ENCODE measurements at places on chromosomes 3 and 15. TPM values are rescaled to one million over a fixed set of nuclear protein-coding genes. Genes with fewer than 3 reads are reported as not detected.

- H3K27ac ChIP-seq = no peak overlapping the region
- no peaks in the 10 kb centered on the region for H3K36me3 ChIP-seq
- no peak for DNase-seq
- no peak overlapping the region for H3K4me3 ChIP-seq
- no peaks in the 10 kb centered on the region for H3K27me3 ChIP-seq
- no peaks in the 10 kb centered on the region for H3K4me1 ChIP-seq
These were observed 76.6 kb downstream of the SLC6A11 start for GRCh38 chr3:10892622-10893021.

DNA sequence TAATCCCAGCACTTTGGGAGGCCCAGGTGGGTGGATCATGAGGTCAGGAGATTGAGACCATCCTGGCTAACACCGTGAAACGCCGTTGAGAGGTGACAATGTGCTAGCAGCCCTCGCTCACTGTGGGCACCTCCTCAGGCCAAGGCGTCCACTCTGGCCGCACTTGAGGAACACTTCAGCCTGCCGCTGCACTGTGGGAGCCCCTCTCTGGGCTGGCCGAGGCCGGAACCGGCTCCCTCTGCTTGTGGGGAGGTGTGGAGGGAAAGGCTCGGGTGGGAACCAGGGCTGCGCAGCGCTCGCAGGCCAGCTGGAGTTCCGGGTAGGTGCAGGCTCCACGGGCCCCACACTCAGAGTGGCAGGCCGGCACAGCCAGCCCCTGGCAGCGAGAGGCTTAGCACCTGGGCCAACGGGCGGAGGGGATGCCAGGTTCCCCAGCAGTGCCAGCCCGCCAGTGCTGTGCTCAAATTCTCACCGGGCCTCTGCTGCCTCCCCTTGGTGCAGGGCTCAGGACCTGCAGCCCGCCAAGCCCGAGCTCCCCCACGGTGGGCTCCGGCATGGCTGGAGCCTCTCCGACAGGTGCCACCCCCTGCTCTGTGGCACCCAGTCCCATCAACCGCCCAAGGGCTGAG is 253.6 kb downstream of the CNTN4 start:
- no peak overlapping the region for H3K27ac ChIP-seq
- no peaks in the 10 kb centered on the region for H3K4me1 ChIP-seq
- H3K27me3 ChIP-seq = no peaks in the 10 kb centered on the region
- DNase-seq = no peak
- no peak overlapping the region for H3K4me3 ChIP-seq

DNA sequence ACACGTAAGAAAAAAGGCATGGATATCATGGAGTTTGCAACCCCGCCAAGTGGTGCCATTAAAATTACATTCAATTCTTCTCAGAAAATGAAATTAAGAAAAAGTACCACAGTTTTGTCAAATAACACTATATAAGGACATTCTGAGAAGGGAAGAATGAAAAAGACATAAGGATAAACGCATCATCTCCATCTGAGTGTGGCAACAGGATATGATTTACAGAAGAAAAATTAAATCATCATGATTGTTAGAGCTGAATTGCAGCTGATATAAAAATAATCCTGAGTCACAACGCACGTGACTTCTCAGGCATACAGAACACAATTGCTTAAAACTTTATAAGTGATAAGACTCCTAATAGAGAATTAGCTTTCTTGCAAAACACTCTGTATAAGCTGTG is 133.8 kb downstream of the GREM1 start:
- H3K27ac ChIP-seq = no peak overlapping the region
- no peaks in the 10 kb centered on the region for H3K27me3 ChIP-seq
- no peak for DNase-seq

GRCh38 chr15:27490867-27491595 is 520.0 kb downstream of the GABRG3 start:
- no peak overlapping the region for H3K4me3 ChIP-seq
- no peaks in the 10 kb centered on the region for H3K27me3 ChIP-seq
- no peak for DNase-seq

- peak; percentile 77 for DNase-seq
- no peaks in the 10 kb centered on the region for H3K27me3 ChIP-seq
- H3K4me3 ChIP-seq = no peak overlapping the region
- no peaks in the 10 kb centered on the region for H3K36me3 ChIP-seq
These were observed 65.6 kb upstream of the PRR23C start for GRCh38 chr3:139110072-139110830.

DNA sequence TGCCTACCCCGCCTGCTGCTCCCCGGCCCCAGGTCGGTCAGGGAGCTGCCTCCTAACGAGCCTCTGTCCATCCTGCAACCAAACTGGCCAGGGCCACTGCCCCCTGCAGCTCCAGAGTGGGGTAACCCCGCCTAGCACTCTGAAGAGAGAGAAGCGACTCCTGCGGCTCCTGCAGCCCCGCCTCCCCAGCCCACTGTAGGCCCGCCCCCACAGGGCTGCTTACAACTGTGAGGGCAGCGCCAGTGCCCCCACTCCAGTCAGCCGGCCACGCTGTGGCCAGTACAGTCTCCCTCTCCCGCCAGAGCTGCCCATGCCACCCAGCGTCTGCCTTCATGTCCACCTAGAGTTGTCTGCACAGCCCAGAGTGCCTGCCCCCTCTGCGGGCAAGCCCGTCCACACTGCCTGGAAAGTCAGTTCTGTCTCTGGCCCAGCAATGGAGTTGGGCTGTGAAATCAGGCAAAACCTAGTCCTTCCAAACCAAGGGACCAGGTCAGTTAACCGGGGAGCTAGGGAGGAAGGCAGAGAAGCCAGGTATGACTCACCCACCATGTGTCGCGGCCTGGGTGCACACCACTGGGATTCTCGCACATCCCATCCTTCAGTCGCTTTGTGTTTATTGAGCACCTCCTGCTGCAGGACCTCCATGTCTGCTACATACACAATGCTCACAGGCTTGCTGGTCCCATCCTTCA is 2.4 kb downstream of the UCN2 start:
- no peaks in the 10 kb centered on the region for H3K36me3 ChIP-seq
- peak overlapping the region; percentile 74 for H3K27ac ChIP-seq
- no peak for DNase-seq
- H3K27me3 ChIP-seq = no peaks in the 10 kb centered on the region

DNA sequence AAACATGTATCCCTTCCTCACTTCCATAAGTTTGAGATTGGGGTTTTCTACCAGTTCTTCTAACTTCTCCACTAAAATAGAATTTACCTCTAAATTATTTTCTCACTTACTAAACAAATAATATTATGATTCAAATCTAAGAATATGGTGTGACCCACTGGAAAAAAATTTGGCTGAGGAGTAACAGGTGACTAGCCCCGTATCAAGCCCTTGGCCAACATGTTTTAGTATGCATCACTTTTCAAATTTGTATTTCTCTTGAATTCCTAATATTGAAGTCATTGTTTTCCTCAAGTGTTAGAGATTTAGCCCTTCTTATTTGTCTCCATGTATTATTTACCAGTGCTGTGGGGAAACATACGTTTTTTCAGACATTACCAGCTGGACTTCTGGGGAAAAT is 759.4 kb downstream of the NSUN3 start:
- H3K36me3 ChIP-seq = no peaks in the 10 kb centered on the region
- no peak for DNase-seq
- no peaks in the 10 kb centered on the region for H3K4me1 ChIP-seq
- no peak overlapping the region for H3K27ac ChIP-seq
- H3K4me3 ChIP-seq = no peak overlapping the region

- H3K4me1 ChIP-seq = no peaks in the 10 kb centered on the region
- H3K36me3 ChIP-seq = no peaks in the 10 kb centered on the region
- no peak for DNase-seq
These were observed 29.0 kb downstream of the CCDC80 start for GRCh38 chr3:112611752-112612515.

- no peaks in the 10 kb centered on the region for H3K27me3 ChIP-seq
- H3K27ac ChIP-seq = no peak overlapping the region
- H3K36me3 ChIP-seq = no peaks in the 10 kb centered on the region
- no peak for DNase-seq
These were observed 50.2 kb downstream of the IMPG2 start for GRCh38 chr3:101270149-101270548.

- H3K4me1 ChIP-seq = no peaks in the 10 kb centered on the region
- H3K27ac ChIP-seq = no peak overlapping the region
- H3K27me3 ChIP-seq = no peaks in the 10 kb centered on the region
These were observed 104.6 kb upstream of the ADAMTS9 start for GRCh38 chr3:64792445-64792844.

DNA sequence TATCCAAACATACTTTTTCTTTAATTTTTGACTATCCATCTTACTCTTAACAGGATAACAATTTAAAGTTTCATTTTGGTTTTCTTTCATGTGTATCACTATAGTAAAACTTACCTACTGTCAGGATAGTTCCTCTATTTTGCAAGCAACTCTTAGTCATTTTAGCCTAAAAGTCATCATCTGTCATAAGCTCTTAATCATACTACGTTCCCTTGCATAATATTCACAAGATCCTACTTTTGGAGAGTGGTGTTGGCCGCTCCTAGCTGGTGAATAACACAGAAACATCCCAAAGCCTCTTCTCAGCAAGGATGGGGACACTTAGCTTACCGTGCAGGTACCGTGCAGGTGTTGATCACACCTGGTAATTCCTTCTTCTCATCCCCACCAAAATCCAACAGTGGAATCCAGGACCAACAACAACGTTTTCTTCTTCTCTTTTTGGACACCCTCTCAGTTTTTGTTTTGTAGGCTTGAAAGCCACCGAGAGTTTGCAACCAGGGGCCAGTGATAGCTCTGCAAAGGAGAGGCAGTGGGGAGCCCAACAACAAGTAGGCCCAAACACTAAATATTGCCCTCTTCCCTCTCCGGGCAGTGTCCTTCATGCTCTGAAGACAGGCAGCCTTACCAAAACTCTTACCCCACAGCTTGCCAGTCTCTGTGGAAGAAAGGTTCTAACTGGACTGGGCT is 433 bp downstream of the FILIP1L start:
- H3K4me1 ChIP-seq = no peaks in the 10 kb centered on the region
- H3K27ac ChIP-seq = no peak overlapping the region
- no peak for DNase-seq
- H3K27me3 ChIP-seq = no peaks in the 10 kb centered on the region

DNA sequence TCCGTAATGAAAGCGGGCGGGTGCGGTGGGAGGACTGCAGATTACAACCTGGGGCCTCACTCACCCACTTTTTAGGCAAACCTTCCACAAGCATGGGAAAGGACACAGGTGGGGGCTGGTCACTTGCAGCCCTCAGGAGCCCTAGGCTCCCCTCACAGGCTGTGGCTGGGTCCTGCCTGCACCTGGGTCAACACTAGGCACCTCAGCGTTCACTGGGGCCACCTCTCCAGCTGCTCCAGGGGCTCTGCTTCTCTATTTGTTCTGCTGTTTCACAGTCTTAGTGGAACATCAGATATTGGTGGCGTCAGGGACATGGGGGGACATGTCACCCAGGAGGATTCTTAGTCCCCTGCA is 30.1 kb upstream of the TMEM115 start:
- H3K27ac ChIP-seq = no peak overlapping the region
- peaks cover 8% of the 10 kb centered on the region for H3K4me1 ChIP-seq
- H3K27me3 ChIP-seq = no peaks in the 10 kb centered on the region
- no peak overlapping the region for H3K4me3 ChIP-seq
- H3K36me3 ChIP-seq = no peaks in the 10 kb centered on the region

DNA sequence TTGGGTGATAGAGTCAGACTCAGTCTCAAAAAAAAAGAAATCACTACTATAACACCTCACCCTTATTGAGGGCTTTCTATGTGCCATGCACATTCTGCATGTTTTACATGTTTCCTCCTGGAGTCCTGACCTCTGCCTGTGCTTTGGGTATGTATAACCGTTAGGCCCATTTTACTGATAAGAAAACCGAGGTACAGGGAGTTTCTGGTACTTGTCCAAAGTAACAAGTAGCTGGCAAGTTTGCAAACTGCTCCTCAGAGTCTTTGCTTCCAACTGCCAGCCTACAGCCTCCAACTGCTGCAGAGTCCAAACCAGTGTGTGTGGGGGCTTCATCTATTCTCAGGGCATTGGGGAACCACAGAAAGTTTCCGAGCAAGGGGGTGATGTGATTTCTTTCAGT is 3.7 kb upstream of the GNAI2 start:
- peaks cover 29% of the 10 kb centered on the region for H3K4me1 ChIP-seq
- H3K27ac ChIP-seq = no peak overlapping the region
- no peaks in the 10 kb centered on the region for H3K27me3 ChIP-seq
- no peaks in the 10 kb centered on the region for H3K36me3 ChIP-seq
- no peak for DNase-seq

- peak overlapping the region; percentile 68 for H3K27ac ChIP-seq
- H3K36me3 ChIP-seq = no peaks in the 10 kb centered on the region
- DNase-seq = peak; percentile 90
- peaks cover 14% of the 10 kb centered on the region for H3K4me1 ChIP-seq
- no peaks in the 10 kb centered on the region for H3K27me3 ChIP-seq
- peak overlapping the region; percentile 28 for H3K4me3 ChIP-seq
These were observed 36.3 kb upstream of the TSC22D2 start for GRCh38 chr3:150371741-150372254.

DNA sequence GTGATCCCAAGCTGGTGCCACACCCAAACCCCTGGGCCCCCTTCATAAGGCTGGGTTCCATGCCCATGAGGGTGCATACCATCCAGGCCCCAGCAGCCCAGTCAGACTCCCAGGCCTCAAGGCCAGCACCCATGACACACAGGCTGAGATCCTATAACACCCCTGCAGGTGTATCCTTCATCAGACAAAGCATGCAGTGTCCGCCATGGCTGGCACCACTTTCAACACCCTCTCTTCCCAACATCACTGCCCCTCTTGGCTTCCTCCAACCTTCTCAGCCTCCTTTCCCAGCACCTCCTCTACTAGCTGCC is 3.5 kb downstream of the CCDC51 start:
- peaks cover 60% of the 10 kb centered on the region for H3K4me1 ChIP-seq
- DNase-seq = no peak
- H3K27ac ChIP-seq = no peak overlapping the region
- H3K27me3 ChIP-seq = no peaks in the 10 kb centered on the region
- no peaks in the 10 kb centered on the region for H3K36me3 ChIP-seq

GRCh38 chr3:14031271-14031670 is 93.4 kb downstream of the CHCHD4 start:
- no peak overlapping the region for H3K4me3 ChIP-seq
- no peaks in the 10 kb centered on the region for H3K36me3 ChIP-seq
- DNase-seq = no peak
- H3K27ac ChIP-seq = no peak overlapping the region

- H3K4me3 ChIP-seq = no peak overlapping the region
- H3K27me3 ChIP-seq = no peaks in the 10 kb centered on the region
- no peaks in the 10 kb centered on the region for H3K36me3 ChIP-seq
- no peak for DNase-seq
These were observed 2.0 kb upstream of the CEMIP start for GRCh38 chr15:80777137-80777536.

DNA sequence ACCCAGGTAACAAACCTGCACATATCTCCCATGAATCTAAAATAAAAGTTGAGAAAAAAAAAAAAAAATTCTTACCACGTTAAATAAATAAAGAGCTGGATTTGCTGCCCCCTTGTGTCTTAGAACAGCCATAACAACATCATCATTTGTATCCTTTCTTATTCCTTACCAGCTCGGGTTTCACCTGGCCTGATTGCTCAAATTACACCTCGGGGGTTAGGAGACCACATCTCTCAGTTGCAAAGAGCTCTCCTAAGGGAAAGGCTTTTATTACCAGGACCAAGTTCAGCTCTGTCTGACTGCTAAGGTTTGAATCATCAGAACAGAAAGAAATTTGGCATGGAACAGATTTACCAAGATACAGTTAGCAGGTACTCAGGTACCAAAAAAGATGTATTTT is 25.8 kb upstream of the RPL39L start:
- H3K4me1 ChIP-seq = peaks cover 6% of the 10 kb centered on the region
- DNase-seq = no peak
- H3K27me3 ChIP-seq = no peaks in the 10 kb centered on the region
- H3K4me3 ChIP-seq = no peak overlapping the region
- H3K36me3 ChIP-seq = no peaks in the 10 kb centered on the region

The CEP19 gene
- total RNA-seq = 1.5 TPM

The MYO5C gene
- 10.3 TPM for total RNA-seq

The ZNF620 gene
- total RNA-seq = 1.5 TPM

The GPR149 gene
- total RNA-seq = not detected

The GNB4 gene
- total RNA-seq = 23.3 TPM

The PRR23A gene
- total RNA-seq = not detected
